ELF-1 (cell line): ENCODE measurements at places on chromosomes 13 and 19.

DNA sequence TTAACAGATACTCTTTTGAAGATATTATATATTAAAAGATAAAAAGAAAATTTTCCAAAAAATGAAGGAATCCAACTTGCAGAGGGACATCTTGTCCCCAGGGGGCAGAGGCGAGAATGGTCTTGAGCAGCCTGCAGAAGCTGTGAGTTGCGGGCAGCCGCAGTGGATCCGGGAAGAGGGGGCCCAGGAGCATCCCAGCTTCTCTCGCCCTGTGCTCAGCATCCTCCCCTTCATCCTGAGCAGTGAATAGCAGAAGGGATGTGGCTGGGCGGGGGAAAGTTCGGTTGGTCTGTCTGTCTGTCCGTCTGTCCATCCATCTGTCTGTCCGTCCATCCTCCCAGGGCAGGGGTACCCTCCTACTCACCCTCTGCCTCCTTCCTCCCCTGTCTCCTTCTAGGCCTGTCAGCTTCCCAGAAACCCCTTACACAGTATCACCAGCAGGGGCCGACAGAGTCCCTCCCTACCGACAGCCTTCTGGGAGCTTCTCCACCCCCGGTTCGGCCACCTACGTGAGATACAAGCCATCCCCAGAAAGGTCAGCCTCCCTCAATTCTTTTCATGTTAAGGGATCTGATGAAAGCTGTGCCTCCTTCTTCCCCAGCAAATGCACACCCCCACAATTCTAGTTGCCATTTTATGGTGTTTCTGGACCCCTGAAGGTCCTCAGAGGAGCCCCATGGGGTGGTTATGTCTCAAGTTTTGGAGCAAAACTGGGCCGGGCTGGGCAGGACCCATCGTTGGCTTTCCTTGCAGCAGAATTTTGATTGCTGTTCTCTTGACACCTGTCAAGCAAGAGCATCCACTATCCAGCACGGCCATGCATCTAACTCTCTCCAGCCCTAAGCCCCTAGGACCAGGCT lies 81.6 kb downstream of the DPF1 start:
- DNase-seq = peak; percentile 81

DNA sequence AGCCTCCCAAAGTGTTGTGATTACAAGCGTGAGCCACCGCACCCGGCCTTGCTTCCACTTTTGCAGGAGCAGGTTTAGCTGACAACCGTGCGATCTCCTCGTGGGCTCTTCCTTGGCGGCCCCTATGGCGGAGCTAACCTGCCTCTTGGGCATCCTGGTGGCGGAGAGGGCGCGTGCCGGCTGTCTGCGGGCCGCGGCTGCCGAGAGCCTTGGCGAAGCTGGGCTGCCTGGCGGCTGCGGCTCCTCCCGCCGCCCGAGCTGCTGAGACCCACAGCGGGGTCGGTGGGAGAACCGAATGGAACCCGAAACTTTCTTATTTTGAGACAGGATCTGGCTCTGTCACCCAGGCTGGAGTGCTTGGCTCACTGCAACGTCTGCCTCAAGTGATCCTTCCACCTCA lies 55.7 kb downstream of the NLRP12 start:
- no peak for DNase-seq

DNA sequence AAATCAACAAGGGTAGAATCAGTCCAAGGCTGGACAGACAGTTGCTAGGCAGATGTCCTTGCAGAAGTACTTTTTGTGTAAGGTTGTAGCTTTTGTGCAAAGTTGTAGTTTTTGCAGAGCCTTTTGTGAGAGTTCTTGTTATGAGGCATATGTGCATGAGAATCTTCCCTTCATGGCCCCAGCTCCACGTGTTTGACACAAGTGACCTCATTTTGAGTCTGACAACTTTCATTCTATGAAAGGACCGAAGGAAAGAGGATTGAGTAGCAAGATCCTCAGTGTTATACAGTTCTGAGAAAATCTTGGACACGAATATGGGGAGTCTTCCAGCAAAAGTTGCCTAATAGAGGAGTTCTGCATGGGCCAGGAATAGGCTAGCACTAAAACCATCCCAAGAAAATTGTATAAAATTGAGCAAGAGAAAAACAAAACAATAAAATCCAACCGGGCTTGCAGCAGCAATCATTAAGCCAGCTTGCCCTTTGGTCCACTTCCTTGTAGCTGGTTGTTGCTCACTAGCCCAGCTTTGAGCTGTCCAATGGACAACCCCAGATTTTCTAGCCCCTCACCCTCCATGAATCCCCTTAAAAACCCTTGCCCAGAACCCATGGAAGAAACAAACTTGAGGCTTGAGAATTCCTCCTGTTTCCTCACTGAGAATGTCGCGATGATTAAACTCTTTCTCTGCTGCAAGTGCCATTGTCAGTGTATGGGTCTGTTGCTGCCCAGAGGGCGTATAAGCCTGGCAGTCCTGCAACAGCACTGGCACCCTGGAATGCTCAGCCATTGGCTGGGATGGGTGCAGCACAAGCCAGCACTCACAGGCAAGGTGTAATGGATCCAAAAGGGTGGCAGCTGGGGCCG lies 6.5 kb downstream of the EPSTI1 start:
- peak; percentile 60 for DNase-seq

DNA sequence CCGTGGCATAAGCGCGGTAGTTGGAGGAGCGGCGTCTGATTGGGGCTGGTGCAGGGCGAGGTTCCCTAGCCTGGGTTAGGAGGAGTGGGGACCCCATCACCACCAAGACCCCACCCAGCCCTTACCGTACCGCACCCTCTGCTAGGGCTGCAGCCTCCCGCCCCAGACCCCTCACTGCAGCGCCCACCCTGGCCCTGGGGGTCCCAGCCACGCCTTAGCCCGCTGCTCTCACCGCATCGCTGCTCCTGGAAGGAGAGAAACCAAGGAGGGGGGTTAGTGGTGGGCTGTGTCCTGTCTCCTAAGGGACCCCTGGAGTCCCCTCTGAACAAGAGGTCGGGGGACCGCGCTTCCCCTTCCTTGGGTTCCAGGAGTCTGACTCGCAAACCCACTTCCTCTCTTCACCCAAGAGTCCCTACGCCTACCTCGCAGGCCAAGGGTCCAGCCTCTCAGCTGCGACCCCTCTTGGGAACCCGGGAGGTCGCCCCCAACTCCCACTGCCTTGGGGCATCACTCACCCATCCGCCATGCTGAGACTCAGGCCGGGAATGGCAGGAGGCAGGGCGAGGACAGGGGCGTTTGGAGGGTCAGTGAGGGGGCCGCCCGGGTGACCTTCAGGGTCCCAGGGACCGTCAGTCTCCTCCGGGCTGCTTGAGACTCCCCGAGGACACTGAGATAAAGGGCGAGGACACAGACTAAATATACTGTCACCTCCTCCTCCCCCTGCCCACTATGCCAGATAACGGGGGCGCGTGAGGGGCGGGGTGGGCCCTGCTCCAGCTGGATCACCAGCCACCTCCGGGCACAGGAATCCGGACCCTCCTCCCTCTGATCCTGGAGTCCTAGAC lies at the start of gene TNNI3:
Gene TNNI3 (minus strand): TSS at position 669 of the 845 bp plus-strand sequence. CDS start 143 bp downstream, at position 526.
- no peak for DNase-seq

- DNase-seq = no peak
These were observed 122.4 kb downstream of the TRPC4 start for GRCh38 chr13:37747071-37747612.

- peak; percentile 85 for DNase-seq
These were observed 15.0 kb downstream of the LIPE start for GRCh38 chr19:42412227-42412626.

GRCh38 chr13:51243832-51244231 lies 21.6 kb downstream of the FAM124A start:
- peak; percentile 91 for DNase-seq
